ENCODE measurements at places on chromosomes 11 and 22. TPM values are rescaled to one million over a fixed set of nuclear protein-coding genes. Genes with fewer than 3 reads are reported as not detected.
A peak's percentile ranks its signal among the peaks of the same experiment; 100 is the strongest.

Gene OR52I2
- total RNA-seq, result not detected

- ATAC-seq, result no peak
Observed at GRCh38 chr11:36389811-36390210, 93.7 kb downstream of the PRR5L start.

GRCh38 chr11:130418756-130419155 is 9.7 kb downstream of the ADAMTS8 start:
- peak; percentile 82 for ATAC-seq

- no peak for ATAC-seq
Observed at GRCh38 chr11:69454018-69454417, 27.4 kb upstream of the LINC01488 start.

All from gastroesophageal sphincter (tissue), 4 donors.